Stimulated activated CD4-positive, alpha-beta T cell treated with anti-CD3 and anti-CD28 coated beads, TNF-alpha, amount 100 ng/mL, for 48 hours (primary cell): ENCODE measurements at places on chromosomes 3 and 15.

DNA sequence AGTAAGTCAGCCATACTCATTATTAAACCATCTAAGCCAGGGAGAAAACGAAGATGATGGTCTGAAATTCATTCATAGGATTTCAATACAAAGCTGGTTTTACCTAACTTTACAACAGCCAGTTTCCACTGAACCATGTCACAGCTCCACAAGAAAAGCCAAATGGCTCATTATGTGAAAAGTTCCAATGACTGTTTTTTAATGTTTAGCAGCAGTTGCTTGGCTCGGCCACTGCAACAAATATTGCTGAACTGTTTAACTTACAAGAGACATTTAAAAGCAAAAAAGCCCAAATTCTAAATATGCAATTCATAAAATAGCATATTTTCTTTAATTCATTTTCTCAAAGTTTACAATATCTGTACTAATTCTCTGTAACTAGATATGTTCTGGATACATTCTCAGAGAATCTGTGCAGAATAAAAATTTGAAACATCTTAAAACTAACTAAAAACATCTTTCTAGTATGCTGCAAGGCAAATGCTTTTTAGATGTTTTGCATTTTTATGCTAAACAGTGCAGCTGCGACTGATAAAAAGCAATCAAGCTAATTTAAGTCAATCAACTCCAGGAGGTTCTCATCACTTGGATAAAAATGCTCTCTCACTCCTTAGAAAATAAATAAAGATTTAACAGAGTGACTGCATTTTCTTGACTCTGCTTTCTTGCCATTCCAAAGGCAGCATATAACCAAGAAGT, 356.5 kb downstream of the ERC2 start:
- no peak for DNase-seq

DNA sequence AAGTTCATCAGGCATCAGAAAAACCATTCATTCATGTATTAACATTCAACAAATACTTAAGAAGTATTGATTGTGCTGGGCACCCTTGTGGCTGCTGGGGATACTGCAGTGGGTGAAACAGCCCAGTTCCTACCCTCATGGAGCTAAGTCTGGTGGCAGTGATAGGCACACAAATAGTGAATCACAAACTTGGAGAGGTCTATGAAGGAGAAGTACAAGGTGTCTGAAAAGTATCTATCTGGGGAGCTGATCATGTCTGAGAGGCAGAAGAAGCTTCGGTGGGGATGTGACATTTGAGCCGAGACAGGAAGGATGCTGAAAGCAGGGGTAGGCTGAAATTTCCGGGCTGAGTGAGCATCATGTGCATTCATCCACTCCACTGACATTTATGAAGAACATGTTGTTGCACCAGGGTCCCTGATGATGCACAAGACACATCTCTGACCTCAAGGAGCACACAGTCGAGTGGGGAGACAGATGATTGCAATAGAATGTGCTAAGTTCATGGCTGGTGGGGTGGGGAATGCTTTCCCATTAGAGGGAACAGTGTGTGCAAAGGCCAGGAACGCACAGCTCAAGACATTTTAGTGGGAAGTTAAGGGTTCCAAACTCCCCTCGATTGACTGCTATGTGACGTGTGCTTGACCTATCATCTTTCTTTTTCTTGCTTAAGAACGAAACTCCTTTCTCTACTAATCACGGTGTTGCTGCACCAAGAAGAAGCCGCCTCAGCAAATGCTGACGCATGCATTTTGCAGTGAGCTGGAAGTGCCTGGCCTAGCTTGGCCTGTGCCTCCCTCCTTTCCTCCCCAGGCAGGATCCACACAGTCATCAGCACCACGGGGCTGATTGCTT, 309.1 kb upstream of the ICE2 start:
- DNase-seq = peak; percentile 40

GRCh38 chr3:151015767-151016477, 43.4 kb upstream of the CLRN1 start:
- no peak for DNase-seq

GRCh38 chr15:59345326-59345725, 27.3 kb downstream of the MYO1E start:
- no peak for DNase-seq

GRCh38 chr3:197592361-197593045, 36.7 kb upstream of the BDH1 start:
- no peak for DNase-seq

DNA sequence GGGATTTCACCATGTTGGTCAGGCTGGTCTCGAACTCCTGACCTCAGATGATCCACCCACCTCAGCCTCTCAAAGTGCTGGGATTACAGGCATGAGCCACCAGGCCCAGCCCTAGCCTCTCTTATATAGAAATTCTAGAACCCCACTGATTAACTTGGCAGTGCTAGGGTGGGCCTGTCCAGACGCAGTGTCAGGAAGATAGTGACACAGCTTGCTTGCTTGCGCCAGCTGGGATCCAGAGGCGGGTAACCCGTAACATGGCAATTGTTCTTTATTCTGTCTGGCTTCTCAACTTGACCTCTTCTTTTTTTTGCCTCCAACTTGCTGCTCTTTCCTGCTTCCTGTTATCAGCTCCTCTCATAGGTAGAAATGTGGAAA, 16.2 kb downstream of the CEP19 start:
- no peak for DNase-seq

DNA sequence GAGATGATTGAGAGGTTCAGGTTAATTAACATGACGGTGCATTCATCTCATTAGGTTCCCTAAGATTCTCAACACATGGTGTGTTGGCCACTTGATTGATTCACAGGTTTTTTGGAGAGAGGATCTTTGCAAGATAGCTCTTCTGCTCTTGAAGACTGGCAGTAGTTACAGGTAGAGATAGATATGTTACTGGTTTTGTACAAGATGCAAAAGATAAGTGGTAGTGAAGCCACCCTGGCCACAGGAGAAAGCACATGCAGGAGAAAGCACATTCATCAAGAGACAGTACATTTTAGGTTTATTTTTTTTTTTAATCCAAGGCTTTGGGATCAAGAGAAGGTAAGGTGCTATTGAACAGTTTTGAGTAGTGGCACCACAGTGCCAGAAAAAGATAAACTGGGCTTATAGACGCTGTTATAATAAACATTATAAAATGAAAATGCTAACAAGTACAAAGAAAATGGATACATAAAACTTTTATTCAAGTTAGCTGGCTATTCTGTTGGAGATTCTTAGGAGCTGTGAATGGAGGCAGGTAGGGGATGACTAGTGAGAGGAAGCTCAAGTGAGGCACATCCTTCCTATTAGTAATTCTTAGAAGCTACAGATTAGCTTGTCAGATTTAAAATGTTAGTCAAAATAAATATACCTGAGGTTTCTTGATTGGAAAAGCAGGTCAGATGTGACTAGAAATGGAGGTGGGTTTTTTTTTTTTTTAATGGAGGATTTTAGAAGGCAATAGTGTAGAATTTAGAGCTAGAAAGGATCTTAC, 10.8 kb downstream of the SELENOT start:
- DNase-seq = no peak

- DNase-seq = no peak
Measured at GRCh38 chr3:100270215-100270583, 9.4 kb downstream of the TBC1D23 start.

GRCh38 chr3:7658294-7658693, 797.4 kb downstream of the GRM7 start:
- no peak for DNase-seq

DNA sequence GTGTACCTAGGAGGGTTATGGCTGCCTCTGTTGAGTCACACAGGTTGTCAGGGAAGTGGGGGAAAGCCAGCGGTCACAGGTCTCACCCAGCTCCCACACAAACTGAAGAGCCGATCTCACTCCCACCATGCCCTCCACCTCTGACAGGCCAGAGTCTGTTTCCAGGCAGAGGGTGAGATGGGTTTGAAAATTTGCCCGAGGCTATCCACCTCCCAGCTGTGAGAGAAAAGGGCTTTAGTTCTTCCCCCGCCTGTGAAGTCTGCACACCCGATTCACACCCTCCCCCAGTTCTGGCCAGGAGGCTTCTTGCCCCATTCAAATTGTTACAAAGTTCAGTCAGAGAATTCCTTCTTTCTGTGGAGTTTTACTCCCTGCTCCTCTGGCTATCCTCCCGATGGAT, 446.9 kb downstream of the EDEM1 start:
- DNase-seq = no peak

DNA sequence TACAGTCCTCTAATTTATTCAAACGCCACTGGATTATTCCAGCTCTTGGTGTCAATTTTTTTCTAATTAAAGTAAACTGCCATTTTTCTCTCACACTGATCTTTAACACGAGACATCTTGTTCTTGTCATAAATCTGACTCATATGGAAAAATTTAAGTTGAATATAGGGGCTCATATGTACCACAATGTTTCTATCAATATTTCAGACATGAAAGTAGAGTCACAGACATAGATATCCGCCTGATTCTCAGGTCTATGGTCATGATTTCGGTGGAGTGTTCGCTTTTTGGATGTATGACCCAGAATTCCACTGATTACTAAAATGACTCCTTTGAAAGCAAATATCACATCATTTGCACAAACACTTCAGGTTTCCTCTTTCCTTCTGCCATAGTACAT, 552.8 kb downstream of the FOXP1 start:
- no peak for DNase-seq

DNA sequence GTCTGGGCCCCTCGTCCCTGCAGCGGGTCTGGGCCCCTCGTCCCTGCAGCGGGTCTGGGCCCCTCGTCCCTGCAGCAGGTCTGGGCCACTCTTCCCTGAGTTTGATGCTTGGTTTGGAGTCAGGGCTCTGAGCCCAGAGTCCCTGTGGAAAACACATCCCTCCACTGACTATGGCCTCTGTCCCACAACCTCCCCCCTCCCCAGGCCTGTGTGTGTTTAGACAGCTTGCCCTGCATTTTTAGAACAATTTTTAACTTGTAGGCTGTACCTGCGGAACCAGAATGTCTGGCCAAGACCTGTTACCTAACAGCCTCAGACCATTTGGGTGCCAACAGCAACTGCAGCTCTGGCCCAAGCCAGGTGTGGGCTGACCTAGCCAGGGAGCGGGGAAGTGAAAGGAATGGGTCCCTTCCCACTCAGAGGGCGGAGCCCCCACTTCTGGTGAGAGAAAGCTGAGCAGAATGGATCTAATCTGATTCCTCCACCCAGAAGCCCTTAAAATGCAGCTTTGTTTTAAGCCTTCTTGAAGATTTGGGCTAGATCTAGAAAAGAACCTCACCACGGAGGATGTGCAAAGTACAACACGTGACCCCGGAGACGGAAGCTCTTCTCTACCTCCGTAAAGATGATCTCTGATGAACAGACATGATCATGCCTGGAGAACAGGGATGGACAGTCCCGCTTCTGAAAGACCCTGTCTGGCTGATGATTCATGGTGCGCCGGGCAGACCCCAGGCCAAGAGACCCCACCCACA, 60.5 kb upstream of the TFRC start:
- DNase-seq = no peak

DNA sequence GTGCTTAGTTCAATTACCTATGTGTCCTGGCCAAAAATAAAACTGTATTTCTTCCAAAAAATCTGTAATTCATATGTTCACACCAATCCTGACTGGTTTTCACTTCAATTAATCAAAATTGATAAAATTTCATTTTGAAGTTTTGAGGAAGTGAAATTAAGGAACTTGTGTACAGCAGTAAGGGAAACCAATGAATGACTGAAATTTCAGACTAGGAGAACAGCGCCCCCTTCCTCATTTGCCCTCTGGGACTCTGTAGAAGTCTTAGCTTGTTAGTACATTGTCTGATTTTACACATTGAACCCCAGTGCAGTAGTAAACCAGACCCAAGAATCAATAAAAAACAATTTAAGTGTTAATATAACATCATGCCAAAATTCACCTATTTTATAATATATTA, 495.3 kb upstream of the AGTR1 start:
- DNase-seq = no peak

GRCh38 chr3:148708409-148708808, 10.7 kb downstream of the AGTR1 start:
- no peak for DNase-seq

GRCh38 chr3:174242311-174243041, 616.7 kb upstream of the NAALADL2 start:
- no peak for DNase-seq

- DNase-seq = no peak
Measured at GRCh38 chr3:181455276-181455675, 256.4 kb upstream of the SOX2 start.

DNA sequence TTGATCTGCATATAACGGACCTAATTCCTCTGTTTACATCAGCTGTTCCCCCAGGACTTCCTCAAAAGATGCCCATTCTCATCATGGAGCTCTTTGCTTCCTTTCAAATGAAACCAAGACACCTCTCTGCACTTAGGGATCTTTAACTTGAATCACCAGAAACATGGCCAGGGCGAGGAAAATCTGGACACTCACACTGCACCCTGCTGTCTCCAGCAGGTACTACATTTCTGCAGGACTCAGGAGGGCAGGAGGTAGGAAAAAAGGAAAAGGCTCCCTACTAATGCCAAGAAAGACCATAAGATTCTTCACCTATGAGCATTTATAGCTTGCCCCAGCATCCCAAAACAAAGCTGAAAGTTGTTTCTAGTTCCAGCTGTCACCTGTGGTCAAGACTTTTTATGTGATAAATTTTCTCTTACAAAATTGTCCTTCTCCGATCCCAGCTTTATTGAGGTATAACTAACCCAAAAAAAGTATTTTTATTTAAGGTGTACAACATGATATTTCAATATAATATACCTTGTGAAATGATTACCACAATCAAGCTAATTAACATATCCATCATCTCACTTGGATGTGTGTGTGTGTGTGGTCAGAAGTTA, 87.3 kb upstream of the C15orf61 start:
- DNase-seq = peak; percentile 10

DNA sequence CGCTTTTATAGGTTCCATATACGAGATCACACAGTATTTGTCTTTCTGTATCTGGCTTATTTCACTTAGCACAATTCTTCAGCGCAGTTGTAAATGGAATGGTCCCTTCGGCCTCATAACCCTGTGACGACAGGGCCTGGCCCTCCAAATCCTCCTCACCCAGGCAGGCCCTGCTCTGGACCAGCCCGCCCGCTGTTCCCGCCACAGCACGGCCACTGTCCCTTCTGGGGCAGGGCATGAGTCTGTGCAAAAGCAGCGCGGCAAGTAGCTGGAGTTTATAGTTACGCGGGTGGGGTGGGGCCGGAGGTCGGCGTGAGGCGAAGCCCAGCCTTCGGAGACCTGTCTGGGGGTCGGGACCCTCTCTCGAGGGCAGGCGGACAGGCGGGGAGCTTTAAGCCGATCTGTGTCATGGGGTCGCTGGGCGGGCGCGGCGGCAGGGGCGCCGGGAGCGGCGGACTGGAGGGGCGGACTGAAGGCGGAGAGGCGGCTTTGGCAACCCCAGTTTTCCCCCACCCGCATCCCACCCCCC, 543 bp downstream of the ARPIN start:
- DNase-seq = no peak

GRCh38 chr3:46701181-46701939, at the start of gene TMIE:
TSS of gene TMIE (plus strand) at chr3:46701392. CDS start at chr3:46701488, 96 bp downstream.
- DNase-seq = no peak

GRCh38 chr3:109559389-109559788, 222.0 kb upstream of the DPPA4 start:
- no peak for DNase-seq

GRCh38 chr15:32121384-32121695, 91.0 kb downstream of the CHRNA7 start:
- no peak for DNase-seq

GRCh38 chr3:123706871-123707270, 122.0 kb upstream of the HACD2 start:
- DNase-seq = no peak

GRCh38 chr15:93231261-93231925, 142.4 kb upstream of the RGMA start:
- no peak for DNase-seq
